NAMALWA (cell line): ENCODE measurements at places on chromosomes 2 and 18.

GRCh38 chr2:100708333-100708732, 111.6 kb upstream of the NPAS2 start:
- DNase-seq = no peak

DNA sequence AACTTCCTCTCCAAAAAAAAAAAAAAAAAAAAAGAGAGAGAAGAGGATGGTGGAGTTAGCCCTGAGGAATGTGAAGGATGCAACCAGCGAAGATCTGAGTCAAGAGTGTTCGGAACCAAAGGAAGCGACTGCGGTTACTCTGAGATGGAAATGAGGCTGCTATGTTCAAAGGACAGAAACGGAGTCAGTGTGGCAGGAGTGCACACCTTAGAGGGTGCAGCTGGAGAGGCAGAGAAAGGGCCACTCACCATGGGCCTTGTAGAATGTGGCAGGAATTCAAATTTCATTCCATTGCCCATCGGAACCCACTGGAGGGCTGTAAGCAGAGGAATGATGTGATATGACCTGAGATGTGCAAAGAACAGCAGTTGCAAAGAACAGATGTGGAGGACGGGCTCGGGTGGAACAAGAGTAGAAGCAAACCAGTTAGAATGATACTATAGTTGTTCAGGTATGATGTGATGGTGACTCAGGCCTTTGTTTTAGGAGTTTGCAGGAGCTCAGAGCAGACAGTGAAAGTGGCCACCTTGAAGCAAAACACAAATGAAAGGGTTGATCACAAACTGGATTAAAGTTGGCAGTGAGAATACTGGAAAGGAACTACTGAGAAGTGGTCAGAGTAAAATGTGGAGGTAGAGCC, 22.6 kb downstream of the ITGA6 start:
- DNase-seq = no peak

GRCh38 chr2:10397297-10397875, 50.7 kb downstream of the ODC1 start:
- no peak for DNase-seq

GRCh38 chr2:183995632-183996031, 602.7 kb upstream of the ZNF804A start:
- no peak for DNase-seq

DNA sequence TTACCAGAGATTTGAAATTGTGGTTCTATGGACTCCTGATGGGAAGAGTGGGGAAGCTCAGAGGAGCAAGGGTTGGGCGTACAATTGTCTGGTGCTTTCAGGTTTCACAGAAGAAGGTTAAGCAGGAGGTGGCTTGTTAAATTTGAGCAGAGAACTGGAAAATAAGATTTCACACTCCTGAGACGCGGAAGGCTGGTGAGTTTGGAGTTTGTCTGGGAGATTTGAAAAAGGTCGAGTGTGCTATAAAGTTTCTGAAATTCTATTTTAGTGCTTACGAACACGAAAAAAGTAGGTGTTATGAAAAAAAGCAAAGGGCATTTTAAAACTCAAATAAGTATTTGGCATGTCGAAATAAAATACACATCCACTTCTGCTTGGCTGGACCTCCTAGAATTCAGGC, 170.1 kb downstream of the MEIS1 start:
- no peak for DNase-seq

- DNase-seq = peak; percentile 69
These were observed 29.6 kb upstream of the ENOSF1 start for GRCh38 chr18:741931-742512.

DNA sequence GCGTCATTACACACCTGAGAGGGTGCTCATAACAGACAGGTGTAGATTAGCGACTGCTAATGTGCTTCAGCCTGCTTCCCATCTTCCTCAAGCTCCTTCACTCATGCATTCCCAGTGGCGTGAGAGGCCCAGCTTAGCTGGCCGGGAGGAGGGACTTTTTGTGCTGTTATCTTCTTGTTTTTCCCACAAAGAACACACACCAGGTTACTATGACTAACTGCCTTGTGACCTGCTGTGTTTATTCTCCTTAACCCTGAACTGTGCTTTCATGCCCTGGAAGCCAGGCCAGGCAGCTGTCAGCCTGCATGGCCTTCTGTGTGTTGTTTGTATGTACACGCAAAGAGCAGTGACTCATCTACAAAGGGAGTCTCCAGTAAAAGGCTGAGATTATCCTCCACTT, 143.8 kb downstream of the PIEZO2 start:
- no peak for DNase-seq

DNA sequence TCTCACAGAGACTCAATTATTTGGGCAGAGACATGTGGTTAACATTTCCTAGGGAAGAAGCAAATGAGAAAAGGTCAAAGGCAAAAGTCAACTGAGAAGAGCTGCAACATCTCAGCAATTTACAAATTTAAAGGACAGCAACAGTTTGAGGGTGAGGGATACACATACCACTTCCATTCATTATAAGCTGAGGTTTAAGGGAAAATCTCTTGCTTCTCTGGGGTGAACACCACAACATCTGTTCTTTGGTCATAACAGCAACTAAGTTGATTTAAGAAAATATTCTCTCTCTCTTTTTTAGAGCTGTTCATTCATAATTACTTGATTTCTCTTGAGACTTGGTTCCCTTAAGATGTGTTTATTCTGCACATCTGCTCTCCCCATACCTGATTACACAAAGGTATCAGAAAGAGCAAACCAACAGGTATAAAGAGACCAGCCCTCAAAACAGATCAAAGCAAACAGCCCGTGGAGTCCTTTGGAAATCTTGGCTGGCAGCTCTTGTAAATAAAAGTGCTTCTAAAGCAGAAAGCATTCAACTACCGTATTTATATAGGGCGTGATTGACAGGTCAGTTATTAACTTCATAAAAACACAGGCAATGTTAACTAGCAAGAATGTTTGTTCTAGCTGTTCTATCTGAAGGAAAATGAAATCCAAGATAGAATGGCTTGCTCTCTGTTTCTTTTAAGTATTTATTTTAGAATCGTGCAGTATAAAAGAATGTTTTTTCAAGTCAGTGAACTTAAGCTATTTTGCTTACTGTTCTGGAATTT, 132.8 kb downstream of the THADA start:
- DNase-seq = no peak

DNA sequence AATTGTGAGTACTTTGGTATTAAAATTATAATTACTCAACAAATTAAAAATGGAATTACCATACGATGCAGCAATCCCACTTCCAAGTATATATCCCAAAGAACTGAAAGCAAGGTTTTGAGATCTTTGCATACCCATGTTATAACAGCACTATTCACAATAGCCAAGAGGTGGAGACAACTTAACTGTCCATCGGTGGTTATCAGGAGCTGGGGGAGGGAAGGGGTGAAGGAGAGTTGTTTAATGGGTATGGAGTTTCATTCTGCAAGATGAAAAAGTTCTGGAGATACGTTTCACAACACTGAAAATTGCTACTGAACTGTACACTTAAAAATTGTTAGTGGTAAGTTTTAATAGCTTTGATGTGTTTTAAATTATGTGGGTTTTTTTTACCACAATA, 25.7 kb downstream of the RAB10 start:
- DNase-seq = no peak

DNA sequence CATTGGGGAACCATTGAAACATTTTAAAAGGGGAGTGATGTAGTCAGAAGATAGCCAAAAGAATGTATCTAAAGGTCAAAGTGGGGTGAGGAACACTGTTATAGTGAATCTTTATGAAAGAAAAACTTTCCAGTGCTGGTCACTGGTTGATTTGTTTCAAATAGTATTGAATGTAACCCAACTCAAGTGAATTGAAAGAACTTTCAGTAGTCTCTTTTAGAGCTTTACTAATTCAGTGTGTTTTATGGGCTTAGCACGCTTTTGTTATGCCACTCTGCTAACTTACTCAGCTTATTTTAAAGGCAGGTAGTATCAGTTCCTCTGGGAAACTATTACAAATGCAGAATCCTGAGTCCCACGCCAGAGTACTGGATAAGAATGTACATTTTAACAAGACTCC, 57.3 kb downstream of the GTF2A1L start:
- DNase-seq = no peak
